ENCODE measurements at places on chromosomes 3 and 15.

DNA sequence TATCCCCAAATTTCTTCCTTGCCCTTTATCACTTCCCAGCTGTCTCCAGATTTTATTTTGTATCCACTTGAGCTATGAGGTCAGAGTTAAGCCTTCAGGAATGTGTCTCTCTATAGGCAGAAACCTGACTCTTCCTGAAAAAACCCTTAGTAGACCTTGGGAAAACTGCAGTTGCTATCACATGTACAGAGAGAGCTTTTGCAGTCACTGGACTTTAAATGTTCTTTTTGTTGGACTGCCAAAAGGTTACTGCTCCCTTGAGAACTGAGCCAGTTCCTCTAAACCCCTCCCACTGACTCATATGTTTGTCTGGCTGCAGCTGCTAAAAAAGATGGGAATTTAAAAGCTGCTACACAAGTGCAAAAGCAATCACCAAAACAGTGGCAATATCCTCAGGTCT, 169.1 kb upstream of the CCDC54 start:
- no peak for DNase-seq

GRCh38 chr3:179276001-179276400, 25.1 kb upstream of the KCNMB3 start:
- no peak for DNase-seq

DNA sequence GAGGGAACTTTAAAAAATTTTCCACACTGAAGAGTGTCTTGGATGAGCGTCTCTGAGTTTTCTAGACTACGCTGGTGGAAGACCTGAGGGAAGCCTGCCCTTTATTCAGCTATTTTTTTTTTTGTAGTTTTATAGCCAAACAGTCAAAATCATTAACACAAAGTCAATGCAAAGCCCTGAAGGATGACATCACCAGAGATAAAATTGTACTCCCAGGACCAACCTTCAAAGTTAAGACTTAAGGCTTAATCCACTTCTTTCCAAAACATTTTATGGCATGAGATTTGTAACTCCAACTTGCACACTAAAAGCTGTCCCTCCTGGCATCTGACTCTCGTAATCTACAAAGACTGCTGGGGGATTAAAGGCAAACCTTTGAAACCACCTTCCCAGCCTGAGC, 263.4 kb upstream of the LYSMD4 start:
- no peak for DNase-seq

DNA sequence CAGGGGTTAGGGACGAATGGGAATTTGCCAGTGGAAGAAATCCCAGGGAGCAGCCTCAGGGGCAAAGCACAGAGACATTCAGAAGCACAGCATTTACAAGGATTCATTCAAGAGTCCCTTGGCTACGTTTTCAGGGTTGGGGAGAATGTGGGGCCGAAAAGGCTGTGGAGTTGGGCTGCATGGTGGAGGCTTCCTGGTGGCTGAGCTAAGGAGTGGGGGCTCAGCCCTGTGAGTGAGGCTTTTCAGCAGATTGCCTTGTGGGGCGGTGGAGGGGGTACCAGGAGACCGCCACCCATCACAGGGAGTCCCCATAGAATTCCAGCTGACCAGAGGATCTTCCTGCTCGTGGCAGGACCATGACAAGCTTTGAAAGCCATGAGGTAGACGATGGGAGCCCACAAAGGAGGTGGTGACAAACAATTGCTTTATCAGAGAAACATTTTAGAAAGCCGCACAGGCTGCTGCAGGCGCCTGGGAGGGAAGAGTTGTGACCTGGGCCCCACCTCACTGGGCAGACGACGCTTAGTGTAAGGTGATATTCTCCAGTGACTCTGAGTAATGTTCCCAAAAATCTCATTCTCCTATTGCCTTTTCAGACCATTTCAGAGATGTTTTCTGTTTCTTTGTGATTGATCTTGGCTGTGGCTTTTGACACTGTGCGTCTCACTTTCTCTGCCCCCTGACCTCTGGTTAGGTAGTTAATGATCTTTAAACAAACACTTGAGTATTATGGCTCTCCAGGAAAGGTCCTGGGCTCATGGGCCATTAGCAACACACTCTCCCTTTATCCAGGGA, 128.0 kb downstream of the DNAJB8 start:
- DNase-seq, result peak; percentile 25

DNA sequence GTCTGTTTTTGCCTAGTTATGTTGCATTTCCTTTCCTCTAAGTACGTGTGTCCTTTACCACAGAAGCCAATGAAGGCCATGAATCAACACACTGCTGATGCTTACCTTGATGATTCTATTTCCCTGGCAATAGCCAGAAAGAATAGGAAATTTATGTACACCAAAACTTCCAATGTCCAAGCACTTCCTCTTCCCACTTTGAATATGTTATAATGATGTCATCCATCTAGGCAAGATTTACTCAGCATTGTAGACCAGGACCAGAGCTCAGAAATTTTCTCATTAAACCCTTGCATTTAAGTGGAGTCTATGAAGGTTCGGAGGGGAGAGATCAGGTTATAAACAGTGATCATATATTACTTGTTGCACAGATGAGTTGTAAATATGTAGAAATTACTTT, 126.0 kb downstream of the THRB start:
- no peak for DNase-seq

GRCh38 chr3:127123533-127123932, 69.4 kb upstream of the PRR23E start:
- no peak for DNase-seq

GRCh38 chr3:33717616-33717865, 513 bp downstream of the CLASP2 start:
- peak; percentile 93 for DNase-seq

DNA sequence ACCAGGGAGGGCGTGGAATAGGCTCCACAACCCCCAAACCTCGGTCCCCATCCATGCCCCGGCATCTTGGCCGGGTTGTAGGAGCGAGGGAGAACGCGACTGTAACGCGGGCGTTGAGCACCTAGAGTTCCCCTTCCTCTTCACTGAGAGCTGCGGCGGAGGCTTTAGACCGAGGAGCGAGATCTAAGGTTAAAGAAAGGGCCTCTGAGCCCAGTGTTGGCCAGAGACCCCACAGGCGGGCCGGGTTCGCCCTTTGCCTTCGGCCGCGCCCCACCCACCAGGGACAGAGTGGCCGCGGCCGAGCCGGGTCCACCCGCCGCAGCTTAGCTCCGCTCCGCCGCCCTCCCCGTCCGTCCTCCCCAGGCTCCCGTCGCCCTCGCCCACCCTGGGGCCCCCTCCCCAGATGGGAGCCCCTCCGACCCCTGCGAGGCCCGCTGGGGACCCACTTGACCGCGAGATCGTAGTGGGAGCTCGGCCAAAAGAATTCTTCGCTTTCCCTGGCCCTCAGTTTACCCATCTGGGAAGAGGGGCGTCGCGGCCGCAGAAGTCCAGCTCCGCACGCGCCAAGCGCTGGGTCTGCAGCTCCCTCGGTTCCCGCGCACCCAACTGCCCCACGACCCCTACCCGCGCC, 425 bp downstream of the ANPEP start:
- DNase-seq, result peak; percentile 87

- no peak for DNase-seq
Measured at GRCh38 chr3:56113231-56113630, 355.0 kb downstream of the ERC2 start.

- DNase-seq, result no peak
Measured at GRCh38 chr3:32138545-32139104, 32.2 kb downstream of the GPD1L start.

DNA sequence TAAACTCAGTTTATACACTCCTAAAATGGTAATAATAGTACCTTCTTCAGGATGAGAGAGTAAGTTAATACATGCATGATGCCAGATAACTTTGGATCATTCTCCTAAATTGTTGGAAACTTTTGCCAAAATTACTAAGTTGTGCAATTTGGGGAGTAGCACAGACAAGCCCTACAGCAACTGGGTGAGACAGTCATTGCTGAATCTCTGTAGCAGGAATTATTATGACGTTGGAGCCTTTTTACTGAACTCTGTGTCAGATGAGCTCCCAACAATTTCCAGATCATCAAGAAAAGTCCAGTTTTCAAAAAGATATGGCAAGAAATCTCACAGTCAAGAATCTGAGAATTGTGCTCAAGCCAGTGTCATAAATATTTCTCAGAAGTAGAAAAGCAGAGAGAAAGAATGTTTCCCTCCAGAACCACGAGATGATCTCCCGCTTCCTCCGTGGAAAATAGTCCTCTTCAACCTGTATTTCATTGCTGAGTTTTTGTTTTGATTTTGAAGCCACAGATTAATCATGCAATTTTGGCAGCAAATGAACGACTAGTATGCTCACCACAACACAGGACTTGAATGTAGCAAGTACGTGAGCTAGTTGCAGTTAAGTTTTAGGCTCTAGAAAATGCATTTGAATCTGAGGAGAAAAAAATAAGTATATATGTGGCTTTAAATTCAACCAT, 485.4 kb downstream of the CNTN6 start:
- DNase-seq, result no peak

GRCh38 chr3:923161-923910, 169.5 kb upstream of the CNTN6 start:
- DNase-seq, result no peak

GRCh38 chr15:74182131-74182530, 8.6 kb downstream of the ISLR start:
- DNase-seq, result peak; percentile 36

GRCh38 chr3:72437661-72438406, 410.4 kb downstream of the SHQ1 start:
- no peak for DNase-seq

DNA sequence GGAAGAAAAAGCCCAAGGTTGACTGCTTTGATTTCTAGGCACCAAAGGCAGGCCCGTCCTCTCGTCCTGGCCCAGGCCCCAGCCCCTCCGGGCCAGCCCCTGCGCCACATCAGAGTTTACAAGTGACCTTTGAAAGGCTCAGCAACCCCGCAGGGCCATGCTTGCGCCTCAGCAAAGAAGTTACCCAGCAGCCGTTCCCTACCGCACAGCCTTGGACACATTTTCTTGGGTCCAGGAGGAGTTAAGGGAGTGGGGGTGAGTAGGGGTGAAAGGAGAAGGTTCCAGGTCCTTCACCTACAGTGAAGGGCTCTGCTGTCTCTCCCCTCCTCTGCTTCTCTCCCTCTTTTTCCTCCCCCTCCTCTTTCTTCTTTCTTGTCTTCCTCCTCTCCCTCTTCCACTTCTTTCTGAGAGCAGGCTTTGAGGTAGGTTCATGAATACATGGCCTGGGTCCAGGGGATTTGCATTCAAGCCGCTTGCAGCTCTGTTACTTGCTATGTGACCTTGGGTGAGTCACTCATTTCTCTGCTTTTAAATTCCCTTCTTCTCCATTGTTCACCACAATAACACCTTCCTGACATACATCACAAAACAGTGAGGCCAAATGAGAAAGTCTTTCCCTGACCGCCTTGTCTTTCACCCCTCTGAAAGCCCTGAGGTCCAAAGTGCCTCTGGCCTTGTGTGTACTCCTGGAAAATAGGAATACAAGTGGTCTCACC, 223.3 kb upstream of the TPRG1 start:
- DNase-seq, result no peak

GRCh38 chr15:27573805-27574485, 525.2 kb downstream of the OCA2 start:
- DNase-seq, result no peak

- DNase-seq, result no peak
Measured at GRCh38 chr3:57752307-57752706, 3.8 kb upstream of the SLMAP start.

DNA sequence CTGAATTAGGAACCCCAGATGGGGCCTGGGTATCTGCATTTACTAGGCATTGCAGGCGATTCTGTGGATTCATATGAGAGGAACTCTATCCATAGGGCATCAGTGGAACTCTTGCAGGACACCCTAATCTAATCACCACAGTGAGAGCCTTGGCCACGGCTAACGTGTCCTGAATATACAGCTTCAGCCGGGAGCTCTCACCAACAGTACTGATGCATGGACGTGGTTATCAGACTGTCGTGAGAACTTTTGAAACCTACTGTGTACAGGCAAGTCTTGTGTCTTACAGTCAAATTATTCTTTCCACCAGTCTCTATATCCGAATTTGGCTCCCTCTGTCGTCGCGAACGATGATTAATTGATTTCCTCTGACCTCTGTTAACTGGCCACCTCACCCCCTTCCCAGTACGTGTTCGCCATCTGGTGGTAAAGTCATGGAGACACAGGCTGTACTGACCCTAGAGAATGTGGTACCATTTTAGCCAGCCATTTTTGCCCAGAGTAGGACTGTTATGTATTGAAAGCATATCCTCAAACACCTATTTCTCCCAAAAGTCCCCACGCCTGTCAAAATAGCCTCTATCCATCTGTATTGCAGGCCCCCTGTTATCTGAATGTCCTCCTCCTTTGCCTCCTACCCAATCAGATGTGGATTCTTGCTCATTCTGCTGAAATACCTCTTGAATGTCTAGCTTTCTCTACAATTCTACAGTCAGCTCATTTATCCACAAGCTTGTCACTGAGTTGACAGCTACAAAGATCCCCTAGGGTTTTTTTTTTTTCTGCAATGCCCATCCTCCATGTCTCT, 39.7 kb downstream of the GLDN start:
- no peak for DNase-seq

DNA sequence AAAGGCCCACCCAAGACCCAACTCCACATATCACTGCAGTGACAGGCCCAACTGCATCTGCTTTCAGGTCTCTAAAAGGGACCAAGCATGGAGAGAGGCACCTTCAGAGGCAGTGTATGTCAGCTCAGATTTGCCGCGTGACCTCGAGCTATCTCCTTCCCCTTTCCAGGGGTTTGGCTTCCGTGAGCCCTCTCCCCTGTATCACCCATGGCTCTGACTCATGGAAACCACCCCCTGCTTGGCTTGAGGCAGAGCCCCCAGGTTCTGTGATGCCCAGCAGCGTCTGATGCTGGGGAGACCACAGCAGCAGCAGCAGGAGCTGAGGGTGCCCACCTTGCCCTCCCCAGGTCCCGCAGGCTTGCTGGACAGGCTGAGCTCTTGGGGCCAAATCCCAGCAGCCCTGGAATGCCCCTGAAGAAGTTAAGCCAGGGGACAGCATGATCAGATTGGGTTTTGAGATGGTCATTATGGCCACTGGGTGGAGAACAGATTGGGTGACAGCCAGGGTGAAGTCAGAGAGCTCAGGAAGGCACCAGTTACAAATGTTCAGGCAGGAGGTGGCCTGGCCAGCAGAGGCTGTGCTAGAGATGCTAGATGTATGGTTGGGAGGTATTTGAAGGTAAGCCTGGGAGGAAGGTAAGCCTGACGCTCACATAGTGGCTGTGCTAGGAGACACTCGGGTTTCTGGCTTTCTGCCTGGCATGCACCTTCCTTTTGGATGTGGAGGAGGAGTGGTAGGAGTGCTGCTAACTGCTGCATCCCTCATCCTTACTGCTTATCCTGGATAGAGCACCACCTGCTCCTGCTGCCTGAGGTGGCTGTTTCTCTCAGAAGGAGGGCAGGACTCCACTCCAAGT, 42.9 kb downstream of the FGD5 start:
- DNase-seq, result peak; percentile 63

GRCh38 chr3:69329892-69330291, 56.0 kb downstream of the FRMD4B start:
- no peak for DNase-seq
